Glomerular endothelial cell (primary cell): ENCODE measurements at places on chromosomes 11 and 22. TPM values are rescaled to one million over a fixed set of nuclear protein-coding genes. Genes with fewer than 3 reads are reported as not detected.

DNA sequence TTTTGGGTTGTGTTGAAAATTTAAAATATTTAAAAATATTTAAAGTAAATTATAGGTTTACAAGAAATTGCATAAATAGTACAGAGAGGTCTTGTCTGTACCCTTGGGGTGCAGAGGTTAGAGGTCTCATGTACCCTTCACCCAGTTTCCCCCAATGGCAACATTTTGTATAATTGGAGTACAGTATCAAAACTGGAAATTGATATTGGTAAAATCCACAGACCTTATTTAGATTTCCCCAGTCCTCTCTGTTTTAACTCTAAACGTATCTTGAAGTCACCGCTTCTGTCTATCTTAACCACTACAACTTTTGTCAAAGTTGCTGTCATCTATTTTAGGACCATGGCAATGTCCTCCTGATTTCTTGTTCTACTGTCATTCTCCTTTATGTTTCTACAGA, 10.9 kb downstream of the THY1 start:
- DNase-seq: no peak

- DNase-seq: no peak
Observed at GRCh38 chr22:36015811-36016529, 12.7 kb downstream of the RBFOX2 start.

- no peak for DNase-seq
Observed at GRCh38 chr22:29208879-29209623, 3.4 kb downstream of the EMID1 start.

DNA sequence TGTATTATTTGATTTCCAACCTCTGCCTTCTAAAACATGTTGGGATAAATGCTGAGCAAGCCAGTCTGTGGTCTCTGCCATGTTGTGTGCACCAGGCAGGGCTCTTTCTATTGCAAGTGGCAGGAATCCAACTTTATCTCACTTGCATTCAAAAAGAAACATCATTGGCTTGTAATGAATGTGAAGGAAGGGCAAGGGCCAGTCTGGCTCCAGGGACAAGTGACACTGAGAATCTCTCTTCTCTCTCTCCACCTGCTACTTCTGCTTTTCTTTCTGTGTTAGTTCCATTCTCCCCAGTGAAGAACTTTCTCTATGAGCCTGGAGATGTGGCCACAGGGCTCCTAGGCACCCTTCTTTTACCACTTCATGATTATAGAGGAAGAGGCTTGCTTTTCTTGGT, 329.9 kb upstream of the NCAM1 start:
- DNase-seq: no peak

- DNase-seq: no peak
Observed at GRCh38 chr11:67027483-67027930, 4.6 kb downstream of the SYT12 start.

GRCh38 chr11:78037056-78037455, 14.0 kb upstream of the KCTD14 start:
- no peak for DNase-seq

ART5 gene
- 0.23 TPM in 1 of 2 replicates, not detected in the other for total RNA-seq

- no peak for DNase-seq
Observed at GRCh38 chr11:46888636-46889035, 29.7 kb downstream of the LRP4 start.

DNA sequence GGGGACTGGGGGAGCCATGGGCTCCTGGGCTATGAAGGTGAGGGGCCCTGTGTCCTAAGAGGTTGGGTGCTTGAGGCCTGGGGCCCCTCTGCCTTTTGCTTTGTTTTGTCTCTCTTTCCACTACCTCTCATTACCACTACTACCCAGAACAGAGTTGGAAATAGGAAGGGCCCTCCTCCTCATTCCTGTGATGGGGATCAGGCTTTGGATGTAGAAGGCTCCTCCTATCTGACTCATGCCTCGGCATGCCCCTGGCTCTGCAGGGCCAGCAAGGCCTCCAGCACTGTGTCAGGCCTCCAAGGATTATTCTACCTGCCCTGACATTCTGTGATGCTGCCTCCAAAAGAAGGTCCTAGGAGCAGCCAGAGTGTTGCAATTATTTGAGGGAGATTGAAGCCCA, 766 bp downstream of the IZUMO1R start:
- DNase-seq: no peak

C11orf52 gene
- total RNA-seq: 0.18 and 1.1 TPM in 2 replicates

MUC6 gene
- not detected in 2 replicates for total RNA-seq

DNA sequence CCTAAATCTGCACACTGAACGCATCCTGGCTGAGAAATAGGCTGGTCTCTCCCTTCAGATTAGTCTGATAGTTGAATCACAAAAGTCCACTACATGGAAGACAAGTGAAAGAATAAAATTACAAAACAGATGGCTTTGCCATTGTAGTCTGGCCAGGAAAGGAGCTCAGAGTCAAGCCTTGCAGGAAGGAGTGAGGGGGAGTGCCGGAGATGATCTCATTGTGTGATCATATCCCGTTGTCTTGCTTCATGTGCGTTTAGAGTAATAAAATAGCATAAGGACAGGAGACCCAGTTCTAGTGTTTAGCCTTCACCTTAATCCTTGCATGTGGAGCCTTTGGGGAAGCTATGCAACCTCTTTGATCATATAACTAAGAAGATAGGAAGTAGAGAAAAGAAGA, 666.7 kb upstream of the RAG2 start:
- no peak for DNase-seq

GRCh38 chr11:86106916-86107315, 38.0 kb upstream of the PICALM start:
- DNase-seq: no peak

TALDO1 gene
- 224 and 252 TPM in 2 replicates for total RNA-seq

GRCh38 chr11:120031156-120031555, 106.8 kb downstream of the TRIM29 start:
- DNase-seq: no peak

DNA sequence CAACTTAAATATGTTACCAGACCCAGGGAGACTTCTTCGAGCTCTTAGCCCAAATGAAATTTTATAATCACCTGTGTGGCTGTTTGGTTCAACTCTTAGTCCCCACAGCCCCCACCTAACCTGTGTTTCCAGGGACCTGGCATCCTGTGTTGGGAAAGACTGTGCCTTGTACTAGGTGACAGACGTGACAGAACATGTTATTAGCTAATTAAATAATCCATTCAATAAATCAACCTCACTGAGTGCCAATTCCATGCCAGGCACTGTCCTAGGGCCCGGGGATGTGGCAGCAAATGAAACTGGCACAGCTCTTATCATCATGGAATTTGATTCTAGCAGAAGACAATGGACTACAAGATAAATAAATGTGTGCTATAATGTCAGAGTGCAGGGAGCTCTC, 431.9 kb downstream of the MIAT start:
- DNase-seq: no peak

RGL4 gene
- total RNA-seq: not detected in 2 replicates

DNA sequence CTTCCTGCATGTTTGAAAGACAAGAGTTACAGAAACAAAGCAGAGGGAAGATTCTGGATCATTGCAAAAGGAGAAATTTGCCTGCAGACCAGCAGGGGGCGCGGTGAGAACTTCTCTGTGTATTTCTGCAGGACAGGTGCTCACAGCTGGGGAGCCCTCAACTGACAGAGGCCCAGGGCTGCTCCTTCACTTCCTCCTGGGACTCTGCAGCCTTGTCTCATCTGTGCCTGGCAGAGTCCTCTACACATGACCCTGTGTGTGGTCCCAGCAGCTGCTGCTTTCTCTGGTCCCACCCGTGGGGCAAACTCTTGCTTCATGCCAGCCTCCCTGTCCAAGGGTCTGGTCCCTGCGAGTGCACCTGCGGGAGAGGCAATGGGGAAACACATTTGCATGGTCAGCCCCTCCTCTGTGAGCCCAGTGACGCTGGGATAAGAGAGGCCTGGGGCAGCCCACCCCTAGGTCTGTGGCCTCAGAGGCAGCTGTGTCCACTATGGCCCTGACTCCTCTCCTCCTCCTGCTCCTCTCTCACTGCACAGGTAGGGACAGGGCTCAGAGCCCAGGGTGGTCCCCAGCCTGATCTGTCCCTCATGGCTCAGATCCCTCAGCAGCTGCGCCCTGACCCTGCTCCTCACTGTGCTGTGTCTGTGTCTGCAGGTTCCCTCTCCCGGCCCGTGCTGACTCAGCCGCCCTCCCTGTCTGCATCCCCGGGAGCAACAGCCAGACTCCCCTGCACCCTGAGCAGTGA, 43.2 kb upstream of the VPREB1 start:
- DNase-seq: no peak

DNA sequence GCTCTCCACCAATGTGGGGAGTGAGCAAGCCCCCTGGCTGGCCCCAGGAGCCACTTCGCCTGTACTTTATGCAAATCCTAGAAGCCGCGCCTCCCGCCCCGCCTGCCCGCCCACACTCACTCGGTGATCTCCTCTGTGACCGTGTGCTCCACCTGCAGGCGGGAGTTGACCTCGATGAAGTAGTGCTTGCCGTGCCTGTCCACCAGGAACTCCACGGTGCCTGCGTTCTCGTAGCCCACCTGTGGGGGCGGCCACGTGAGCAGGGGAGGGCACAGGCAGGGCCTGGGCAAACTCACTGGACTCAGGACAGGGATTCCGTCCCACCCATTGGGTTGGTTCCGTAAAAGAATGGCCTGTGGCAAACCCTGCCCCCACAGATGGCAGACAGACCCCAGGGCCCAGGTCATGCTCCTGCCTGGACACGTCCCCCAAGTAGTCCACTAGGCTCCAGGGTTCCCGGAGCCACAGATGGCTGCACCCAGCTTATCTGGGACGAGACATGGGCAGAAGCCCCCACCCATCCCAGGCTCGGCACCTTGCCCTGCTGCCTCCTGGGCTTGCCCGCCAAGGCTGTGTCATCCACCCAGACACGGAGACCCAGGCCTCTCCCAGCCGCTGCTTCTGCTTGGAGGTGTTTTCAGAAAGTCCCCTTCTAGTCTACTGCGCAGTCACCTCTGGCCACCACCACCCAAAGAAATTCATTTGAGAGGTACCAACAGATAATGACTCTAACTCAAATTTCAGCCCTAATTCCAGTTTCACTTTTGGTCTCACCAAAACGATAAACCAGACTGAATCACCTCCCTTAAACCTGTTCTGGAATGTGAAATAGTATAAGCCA, 12.1 kb downstream of the LRFN4 start:
- DNase-seq: no peak

GRCh38 chr11:1168721-1169161, 11.0 kb downstream of the MUC5AC start:
- DNase-seq: no peak

DNA sequence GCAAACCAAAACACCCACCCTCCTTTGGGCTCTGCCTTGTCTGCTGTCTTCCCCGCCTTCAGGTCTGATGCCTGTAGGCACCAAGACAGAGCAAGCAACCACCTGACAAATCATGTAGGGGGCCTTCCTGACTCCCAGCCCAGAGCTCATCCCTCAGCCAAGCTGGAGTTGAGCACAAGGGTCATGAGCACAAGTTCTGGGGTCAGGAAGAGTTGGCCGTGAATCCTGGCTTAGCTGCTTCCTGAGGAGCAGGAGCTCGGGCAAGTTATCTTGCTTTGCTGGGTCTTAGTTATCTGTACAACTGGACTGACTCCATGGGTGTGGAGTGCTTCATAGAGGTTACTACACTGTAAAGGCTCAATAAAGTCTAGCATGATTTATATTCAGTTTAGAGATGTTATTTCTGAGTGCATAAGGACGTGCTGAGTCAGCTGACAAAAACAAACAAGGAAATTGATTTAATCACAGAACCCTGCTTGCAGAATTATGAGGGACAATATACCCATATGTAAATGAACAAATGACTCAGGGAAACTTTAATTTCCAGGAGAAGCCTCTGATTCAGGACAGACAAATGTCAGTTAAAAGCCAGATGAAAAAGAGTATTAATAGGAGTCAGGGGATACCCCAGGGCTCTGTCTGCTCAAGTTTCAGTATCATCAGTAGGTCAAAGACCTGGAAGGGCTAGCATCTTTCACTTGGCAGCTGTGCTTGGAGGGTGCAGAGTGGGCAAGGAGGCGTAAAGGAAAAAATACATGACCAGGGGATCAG, 15.0 kb upstream of the APOA1 start:
- DNase-seq: no peak

- no peak for DNase-seq
Observed at GRCh38 chr11:69435161-69435986, 46.1 kb upstream of the LINC01488 start.

- DNase-seq: no peak
Observed at GRCh38 chr11:115503083-115503885, 931 bp downstream of the CADM1 start.

DNA sequence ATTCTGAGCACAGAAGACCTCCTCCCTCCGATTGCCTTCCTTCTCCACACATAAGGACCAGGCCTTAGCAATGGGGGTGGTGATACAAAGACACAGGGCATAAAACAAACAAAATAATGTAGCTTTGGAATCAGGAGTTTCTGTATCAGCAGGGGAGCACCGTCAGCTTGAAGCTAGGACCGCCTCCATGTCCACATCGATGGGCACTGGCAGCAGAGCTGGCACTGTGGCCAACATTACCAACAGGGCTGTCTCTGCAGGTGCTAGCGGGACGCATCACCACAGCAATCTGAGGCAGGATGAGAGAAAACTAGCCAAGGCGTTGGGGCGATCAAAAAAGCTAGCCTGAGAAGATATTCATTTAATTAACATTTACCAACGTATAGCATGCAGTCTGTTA, 201.4 kb downstream of the MAML2 start:
- DNase-seq: no peak

DNA sequence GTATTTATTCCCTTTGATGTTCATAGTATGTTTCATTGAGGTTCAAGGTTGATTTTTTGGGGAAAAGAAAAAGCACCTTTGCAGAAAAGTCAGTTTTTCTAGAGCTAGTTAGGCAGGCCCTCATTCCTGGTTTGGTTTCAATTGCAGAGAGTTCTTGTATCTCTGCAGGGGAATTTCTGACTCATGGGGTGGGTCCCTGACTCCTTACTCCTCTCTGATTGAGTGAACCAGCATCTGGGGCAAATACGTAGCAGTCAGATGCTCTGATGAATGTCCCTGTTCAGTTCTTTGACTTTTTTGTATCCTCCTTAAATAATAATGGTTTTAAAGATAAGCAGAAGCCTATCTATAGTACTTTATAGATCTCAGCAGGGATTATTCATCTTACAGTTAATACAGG, 7.7 kb upstream of the NCR3LG1 start:
- DNase-seq: no peak

MRPL48 gene
- 31.7 and 45.2 TPM in 2 replicates for total RNA-seq

GRCh38 chr11:128342511-128343134, 244.7 kb downstream of the ETS1 start:
- DNase-seq: peak; percentile 88

C11orf16 gene
- not detected in 2 replicates for total RNA-seq

OR4D5 gene
- not detected in 2 replicates for total RNA-seq

GRCh38 chr11:86676533-86677154, 4.2 kb upstream of the ME3 start:
- DNase-seq: no peak

MS4A6E gene
- total RNA-seq: not detected in 2 replicates

- DNase-seq: no peak
Observed at GRCh38 chr11:86931548-86932258, 23.5 kb downstream of the FZD4 start.

- DNase-seq: no peak
Observed at GRCh38 chr22:39994041-39994565, 651 bp upstream of the FAM83F start.
